ENCODE measurements at places on chromosomes 2 and 18.

DNA sequence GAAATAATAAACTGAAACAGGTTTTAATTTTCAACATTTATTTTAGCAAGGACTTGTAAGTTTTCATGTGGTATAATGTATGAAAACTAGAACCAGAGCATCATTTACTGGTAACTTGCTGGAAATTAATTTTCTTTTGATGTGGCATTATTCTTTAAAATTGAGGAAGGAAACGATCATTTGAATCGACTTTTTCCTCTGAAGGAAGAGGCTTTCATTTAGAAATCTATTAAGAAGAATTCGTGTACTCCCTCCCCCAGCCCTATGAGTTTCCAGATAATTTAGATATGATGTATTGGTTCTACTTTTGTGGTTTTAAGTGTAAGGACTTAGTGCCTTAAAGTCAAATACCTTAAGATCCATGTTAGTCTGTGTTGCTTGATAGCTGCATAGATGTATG, 2.5 kb downstream of the BABAM2 start:
- no peak for DNase-seq

DNA sequence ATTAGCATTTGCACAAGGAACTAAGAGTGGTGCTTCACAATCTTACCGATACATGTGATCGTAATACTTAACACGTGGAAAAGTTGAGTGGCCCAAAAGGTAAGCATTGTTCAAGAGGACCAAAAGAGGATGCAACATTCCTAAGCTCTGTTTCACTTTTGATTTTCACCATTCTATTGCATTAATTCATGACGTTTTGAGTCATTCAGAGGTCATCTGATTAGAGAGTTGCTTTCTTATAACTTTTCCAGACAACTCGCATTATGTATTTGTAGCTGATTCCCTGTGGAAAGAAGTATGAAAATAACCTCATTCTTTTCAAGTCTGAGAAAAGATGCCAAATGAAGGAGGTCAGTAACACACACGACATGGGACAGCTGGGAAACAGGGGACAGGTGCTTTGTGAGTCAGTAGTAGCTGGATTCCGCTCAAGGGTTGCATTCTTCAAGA, 344.4 kb downstream of the RND3 start:
- no peak for DNase-seq

GRCh38 chr2:206780671-206781070, 15.3 kb downstream of the FASTKD2 start:
- DNase-seq: no peak

- no peak for DNase-seq
These were observed 44.4 kb upstream of the TMEM163 start for GRCh38 chr2:134763164-134763710.

DNA sequence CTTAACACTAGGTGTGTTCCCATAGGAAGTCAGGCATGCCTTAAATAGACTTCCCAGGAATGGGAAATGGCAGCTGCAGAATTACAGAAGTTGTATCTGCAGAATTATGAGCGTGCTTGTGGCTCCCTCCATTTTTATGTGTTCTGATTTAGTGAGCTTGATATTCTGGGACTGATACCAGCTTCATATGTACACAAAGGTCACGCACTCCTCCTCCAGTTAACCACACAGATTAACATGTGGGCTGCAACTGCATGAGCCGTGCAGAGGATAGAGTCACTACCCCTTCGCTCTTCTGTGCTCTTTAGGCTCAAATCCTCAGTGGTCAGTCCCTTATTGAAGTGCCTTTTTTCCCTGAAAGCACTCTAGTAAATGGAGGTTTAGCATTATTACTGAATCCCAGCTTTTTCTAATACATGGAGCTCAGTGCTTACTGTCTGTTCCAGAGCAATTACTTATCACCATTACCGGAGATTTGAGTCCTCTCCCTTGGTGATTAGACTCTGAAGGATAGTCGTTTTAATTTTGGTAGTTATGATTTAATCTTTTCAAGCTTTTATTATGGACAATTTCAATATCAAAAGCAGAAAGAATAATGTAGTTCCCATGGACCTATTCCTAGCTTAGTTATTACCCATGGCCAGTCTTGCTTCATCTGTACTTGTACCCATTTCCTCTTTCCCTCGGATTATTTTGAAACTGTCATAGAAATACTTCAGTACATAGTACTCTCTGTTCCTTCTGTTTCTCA, 238.3 kb downstream of the PRKCE start:
- no peak for DNase-seq

GRCh38 chr2:192197357-192197756, 2.6 kb upstream of the TMEFF2 start:
- DNase-seq: no peak

DNA sequence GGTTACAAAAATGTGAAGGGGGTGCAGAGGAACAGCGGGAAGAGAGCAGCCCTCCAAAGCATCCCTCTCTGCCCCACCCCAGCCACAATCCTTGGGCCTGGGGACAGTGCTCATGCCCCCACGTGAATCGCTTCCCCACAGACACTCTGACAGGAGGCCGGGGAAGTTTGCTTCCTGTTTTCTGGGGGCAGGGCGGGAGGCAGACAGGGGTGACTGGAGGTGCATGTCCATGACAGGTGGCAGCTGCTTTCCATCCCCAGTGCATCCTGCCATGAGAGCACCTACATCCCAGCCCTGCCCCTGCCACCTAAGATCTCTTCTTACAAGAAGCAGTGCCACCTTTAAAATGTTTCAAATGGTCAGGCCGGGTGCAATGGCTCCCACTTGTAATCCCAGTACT, 47.2 kb upstream of the UBE2F start:
- peak; percentile 70 for DNase-seq

GRCh38 chr18:31965316-31965970, 22.5 kb upstream of the TRAPPC8 start:
- DNase-seq: no peak

DNA sequence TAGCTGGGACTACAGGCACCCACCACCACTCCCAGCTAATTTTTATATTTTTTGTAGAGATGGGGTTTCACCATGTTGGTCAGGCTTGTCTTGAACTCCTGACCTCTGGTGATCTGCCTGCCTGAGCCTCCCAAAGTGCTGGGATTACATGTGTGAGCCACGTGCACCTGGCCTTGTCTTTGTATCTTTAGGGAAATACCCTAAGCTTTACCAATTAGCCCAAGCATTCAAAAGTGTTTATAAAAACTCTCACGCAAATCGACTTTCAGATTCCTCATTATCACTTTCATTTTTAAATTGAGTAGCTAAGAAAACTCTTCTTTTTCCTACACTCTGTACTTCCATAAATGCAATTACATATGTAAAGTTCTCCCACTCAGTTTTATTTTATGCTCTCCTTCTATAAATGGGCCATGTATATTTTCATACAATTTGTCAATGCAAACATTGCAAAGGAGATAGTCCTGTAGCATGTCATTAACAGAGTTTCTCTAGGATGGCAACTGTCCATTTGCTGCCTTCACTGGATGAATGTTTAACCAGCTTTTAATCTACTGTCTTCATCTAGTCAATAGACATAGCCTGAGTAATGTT, 326.2 kb upstream of the LRATD1 start:
- DNase-seq: no peak

DNA sequence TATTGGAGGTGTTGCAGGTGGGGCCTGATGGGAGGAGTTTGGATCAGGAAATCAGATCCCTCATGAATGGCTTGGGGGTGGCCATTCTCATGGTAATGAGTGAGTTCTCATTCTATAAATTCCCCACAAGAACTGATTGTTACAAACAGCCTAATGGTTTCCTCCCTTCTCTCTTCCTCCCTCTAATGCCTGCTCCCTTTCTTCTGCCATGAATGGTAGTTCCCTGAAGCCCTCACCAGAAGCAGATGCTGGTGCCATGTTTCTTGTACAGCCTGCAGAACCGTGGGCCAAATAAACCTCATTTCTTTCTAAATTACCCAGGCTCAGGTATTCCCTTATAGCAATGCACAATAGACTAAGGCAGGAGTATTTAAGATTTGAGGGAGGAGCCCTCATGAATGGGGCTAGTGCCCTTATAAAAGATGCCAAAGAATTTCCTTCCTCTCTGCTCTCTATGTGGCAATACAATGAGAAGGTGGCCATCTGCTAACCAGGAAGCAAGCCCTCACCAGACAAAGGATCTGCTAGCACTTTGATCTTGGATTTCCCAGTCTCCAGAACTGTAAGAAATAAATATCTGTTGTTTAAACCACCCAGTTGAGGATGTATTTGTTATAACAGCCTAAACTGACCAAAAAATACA, 251.8 kb downstream of the ZEB2 start:
- no peak for DNase-seq

GRCh38 chr2:240111253-240111652, 24.9 kb downstream of the COPS9 start:
- DNase-seq: no peak

DNA sequence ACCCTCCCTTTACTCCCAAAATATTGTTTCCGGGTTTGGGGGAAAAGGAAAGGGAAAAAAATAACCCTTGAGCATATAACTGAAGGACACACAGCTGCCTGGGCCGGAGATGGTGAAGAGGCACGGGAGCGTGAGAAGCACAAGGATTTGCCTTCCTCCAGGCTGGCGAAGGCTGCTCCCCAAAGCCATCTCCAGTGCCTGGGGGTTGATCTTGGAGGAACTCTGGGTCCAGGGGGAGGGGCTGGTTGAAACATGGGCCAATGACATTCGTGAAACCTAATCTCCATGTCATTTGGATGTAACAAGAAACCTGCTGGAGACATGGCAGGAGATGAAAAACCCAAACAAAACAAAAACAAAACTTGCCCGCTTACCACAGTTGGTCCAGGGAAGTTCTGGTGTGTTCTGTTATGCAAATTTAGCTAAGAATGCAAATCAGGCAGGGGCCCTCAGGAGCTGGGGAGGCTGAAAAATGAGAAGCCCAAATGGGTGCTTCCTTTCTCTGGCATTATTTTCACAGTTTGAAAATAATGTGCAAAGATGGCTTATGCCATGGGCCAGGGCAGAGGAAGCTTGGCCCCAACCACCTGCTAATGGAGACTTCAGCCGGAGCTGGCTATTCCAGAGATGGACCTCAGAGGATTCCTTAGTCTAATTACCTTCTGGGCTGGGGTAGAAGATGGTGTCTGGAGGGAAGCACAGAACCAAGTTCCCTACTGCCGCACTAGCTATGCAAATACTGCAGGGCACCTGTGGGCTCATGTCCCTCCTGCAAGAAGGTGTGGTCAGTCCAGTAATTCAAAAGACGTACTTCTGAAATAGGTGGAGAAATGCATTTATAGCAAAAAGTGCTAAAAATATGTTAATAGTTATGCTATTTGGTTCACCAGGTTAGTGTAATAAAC, 180.9 kb downstream of the BCL2 start:
- DNase-seq: peak; percentile 84

DNA sequence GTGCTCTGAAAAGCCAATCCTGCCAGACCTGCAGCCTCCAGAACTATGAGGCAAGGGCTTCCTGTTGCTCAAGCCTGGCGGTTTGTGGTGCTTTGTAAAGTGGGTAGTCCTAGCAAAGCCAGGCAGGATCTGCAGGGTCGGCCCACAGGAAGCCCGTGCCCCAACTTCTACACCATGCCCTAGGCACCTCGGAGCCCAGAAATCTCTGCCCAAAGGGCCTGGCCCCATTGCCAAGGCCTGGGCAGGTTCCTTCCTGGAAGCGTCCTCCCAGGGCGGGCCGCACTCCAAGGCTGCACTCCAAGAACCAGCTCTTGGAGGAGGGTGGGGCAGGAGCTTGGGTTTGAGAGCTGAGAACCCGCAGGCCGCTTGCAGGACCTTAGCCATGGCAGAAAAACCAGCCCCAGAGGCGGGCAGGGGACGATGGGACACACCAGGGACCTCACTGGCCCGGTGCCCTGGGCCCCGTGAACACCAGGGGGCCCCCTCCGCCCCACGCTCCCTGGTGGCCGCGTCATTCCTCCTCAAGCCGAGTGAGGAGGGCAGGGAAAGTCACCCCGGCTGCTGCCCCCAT, 37.2 kb upstream of the ID2 start:
- DNase-seq: peak; percentile 86

DNA sequence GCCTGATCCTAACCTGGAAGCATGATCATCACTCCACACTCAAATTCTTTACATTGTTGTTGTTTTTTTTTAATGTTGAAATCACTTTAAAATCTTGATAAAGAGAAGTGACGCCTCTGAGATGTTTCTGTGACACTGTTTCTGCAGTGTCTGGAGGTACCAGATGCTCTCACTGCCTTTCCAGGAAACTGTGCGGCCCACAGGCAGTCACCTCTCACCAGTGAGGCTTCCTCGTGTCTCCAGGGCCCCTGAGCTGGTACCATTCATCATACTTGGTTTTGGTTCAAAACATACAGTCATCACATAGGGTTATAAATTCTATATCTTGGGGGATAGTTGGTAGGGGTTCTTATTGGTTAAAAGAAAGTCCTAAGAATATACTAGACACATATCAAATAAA, 10.1 kb upstream of the ID2 start:
- no peak for DNase-seq

- no peak for DNase-seq
These were observed 269.0 kb downstream of the ATAD2B start for GRCh38 chr2:23657934-23658333.

DNA sequence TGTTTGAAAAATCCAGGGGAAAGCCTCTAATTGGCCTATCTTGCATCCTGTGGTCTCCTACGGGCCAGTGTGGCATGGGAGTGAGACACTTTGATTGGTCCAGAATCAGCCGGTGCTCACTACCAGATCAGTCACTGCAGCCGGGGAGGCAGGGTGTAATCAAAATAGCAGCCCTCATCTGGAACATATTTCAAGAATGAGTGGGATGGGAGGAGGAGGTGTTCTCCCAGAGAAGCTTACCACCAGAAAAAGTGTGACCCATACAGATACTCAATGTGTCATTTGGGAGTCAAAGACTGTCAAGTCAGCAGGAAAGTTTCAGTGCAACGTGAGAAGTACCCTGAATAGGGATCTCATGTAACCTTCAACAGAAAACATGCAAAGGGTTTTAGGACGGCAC, 393.9 kb upstream of the SLC14A2 start:
- no peak for DNase-seq

GRCh38 chr2:62705859-62706720, 577 bp downstream of the EHBP1 start:
- DNase-seq: no peak

- DNase-seq: no peak
These were observed 52.7 kb upstream of the CRIM1 start for GRCh38 chr2:36302911-36303310.

- DNase-seq: no peak
These were observed 662.2 kb downstream of the XIRP2 start for GRCh38 chr2:167550448-167550847.

DNA sequence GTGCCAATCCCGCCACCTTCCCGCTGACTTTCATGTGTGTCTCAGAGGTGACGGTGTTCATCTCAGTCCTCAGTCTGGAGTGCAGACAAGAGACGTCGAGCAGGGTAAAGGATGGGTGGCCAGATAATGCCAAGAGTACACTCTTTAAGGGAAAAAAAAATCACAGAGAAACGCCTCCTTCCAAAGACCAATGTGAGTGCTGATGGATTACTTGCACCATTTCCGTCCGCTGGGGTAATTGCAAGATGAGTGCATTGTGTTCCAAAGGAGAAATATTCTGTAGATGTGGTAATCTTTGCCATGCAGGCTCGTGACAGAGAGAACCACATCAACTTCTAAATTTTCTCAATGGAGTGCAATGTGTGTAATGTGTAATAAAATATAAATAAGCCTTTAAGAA, 81.0 kb downstream of the KLHL29 start:
- no peak for DNase-seq

GRCh38 chr18:25979369-25980040, 110.9 kb downstream of the SS18 start:
- DNase-seq: no peak

- DNase-seq: no peak
These were observed 107.6 kb upstream of the RMP24 start for GRCh38 chr18:35864916-35865315.

All from spleen (tissue), 13 donors.